ENCODE measurements at places on chromosomes 3 and 15.

DNA sequence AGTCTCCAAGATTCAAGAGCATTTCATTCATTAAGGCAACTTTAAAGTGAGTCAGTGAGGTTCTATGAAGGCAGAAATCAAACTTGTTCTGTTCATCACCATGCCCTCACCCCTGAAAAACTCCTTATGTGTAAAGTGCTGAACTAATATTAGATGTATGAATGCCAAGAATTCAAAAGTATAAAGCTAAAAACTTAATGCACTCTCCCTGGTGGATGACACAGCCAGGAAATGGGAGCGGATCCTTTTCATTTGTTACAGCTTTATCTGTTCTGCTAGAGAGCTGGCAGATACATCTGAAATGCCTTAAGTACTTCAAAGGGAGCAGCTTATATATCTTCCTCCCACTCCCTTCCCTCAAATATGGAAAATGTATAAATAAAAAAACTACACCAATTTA, 8.2 kb downstream of the TXNRD3 start:
- no peak for DNase-seq

DNA sequence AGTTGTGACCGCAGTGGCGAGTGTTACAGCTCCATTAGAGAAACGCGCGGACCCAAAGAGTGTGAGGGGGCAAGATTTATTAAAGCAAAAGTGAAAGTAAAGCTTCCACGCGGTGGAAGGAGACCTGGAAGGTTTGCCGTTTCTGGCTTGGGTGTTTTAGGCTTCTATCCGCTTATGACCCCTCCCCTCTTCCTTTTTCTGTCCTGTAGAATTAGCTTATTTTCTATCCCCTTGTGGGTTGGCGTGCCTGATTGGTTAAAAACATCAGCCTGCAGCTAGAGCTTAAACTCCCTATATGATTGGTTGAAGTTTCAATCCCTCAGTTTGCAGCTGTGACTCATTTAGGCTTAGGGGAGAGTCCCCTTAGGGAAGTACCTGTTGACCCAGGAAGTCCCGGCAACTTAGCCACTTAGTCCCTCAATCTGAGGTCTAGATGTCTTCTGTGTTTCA, 39.6 kb downstream of the C3orf38 start:
- no peak for DNase-seq

DNA sequence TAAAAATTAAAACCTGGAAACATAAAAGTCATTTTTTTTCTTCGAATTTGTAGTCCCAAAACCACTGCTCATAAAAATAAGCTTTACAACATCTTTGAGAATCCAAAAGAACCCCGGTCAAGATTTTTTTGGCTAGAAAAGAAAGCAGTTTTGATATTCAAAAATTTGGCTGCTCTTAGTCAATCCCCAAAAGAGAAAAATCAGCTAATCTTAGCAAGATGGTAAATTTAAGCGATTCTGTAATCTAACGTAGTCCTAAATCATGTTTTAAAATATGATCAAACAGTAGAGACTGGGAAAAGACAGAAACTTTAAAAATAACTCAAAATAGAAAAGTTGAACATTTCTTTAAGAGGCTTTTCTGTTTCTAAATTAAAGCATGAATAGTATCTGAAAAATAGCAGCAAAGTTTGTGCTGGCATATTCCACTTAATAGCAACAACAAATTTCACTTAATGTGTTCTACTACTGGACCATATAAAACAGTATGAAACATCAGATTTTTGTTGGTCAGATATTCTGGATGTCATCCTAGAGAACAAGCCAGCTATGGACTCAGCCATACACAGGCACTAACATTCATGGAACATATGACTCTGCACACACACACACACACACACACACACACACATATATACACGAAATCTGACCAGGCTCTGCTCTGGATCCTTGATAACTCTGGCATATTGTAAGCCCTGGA, 19.1 kb upstream of the NR2F2 start:
- no peak for DNase-seq

DNA sequence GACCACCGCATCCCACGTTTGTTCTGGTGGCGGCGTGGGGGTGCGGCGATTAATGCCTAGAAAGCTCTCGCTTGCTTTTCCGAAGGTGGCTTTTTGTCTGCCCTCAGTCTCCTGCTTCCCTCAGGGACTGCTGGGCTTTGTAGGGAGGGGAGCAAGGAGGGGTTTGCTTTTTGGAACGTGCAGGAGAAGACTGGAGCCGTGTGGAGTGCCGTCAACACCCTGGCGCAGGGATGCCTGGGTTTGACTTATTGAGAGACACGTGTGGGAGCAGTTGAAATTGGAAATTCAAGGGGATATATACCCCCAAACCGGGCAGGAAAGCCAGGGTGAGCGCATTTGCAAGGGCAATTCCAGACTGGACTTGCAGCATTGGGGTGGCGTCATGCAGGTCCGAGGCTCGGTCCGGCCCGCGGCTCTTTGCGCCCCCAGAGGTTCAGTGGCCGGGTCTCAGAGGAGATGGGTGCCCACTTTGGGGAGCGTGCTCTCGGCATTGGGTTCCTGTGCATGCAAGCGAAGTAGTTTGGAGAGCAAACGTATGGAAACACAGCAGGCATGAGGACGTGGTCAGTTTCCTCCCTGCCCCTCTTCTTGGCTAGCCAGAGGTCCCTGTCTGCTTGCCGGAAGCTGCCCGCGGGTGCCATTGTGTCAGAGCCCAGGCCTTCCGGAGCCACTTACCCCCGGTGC, 2.1 kb downstream of the EPHB1 start:
- no peak for DNase-seq
